ENCODE measurements at places on chromosomes 5 and 9. TPM values are rescaled to one million over a fixed set of nuclear protein-coding genes. Genes with fewer than 3 reads are reported as not detected.

GRCh38 chr5:8034852-8035251, 165.9 kb downstream of the MTRR start:
- DNase-seq: no peak

NELFB gene
- 47.1 TPM for total RNA-seq

CBY3 gene
- total RNA-seq: not detected

GRCh38 chr5:174335682-174336364, 290.3 kb downstream of the NSG2 start:
- no peak for DNase-seq

GRCh38 chr5:133933169-133933509, 35.3 kb downstream of the C5orf15 start:
- no peak for DNase-seq

DNA sequence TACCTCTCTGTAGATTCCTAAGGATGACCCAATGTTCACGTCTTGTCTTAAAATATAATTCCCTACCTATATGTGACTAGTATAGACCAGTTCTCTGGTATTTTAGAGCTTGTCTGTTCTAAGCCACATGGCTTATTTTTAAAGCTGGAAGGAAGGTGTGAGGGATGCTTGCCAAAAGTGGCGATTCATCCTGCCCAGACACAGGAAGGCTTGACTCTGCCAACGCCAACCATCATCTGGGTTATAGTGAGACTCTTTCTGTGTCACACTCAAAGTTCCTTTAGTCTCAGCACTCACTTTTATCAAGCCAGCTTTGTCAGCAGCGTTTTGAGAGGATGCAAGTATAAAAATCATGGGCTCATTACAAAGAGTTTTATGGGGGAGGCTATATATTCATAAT, 500.0 kb downstream of the PTPRD start:
- DNase-seq: no peak

DNA sequence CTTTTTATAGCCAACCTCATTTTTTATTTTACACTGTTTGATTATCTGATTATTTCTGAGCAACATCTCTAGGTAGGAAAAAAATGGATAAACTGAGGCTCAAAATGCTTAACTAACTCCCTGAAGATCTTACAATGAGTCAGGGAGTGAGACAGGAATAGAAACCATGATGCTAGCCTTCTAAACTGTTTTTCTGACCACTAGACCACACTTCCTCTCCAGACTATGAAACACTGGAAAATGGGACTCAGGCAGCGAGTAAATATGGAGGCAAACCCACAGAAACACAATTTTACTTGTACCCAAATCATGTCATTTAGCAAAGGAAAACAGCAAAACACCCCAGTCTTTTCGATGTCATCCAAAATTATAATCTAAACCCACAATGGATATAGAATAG, 129.9 kb upstream of the ANKH start:
- DNase-seq: no peak
